NCI-H1436 treated with DMSO at 0.1 percent for 48 hours (cell line): ENCODE measurements at places on chromosomes 2 and 18.

DNA sequence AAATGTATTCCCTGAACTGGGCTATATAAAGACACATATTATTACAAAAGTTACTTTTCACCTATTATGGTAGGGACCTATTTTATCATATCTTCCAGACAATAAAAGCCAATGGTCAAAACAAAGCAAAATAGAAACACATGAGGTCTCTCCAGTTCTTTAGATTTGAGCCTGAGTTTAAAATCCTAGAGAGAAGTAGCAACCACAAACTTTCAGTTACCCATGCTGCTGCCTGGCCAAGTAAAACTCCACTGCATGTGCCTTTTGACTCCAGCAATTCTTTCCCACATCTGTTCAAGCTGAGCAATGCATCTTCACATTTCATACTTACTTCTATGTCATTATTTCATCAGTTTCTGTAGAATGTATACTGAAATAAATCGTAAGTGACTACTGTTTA is 405.3 kb downstream of the STK39 start:
- DNase-seq = no peak

GRCh38 chr2:98382739-98383138 is 36.5 kb downstream of the CNGA3 start:
- no peak for DNase-seq

- DNase-seq = no peak
Measured at GRCh38 chr2:72095364-72095763, 52.3 kb downstream of the CYP26B1 start.

- DNase-seq = no peak
Measured at GRCh38 chr2:51151490-51152140, 119.7 kb upstream of the NRXN1 start.

DNA sequence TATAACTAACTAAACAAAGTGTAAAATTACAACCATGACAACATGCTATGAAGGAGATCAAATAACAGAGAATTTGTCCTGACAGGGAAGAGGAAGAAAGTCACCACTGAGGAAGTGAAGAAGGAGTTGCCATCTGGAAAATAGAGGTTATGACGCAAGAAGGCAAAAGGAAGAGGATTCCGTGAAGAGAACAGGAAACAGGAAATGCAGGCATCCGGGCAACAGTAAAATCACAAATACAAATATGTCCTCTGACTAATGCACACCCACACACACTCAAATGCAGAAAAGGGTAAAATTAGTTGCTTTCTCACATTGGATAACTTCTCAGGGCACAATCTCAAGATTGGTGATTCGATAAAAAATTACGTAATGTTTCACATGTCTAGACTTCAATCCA is 278.4 kb downstream of the TMX3 start:
- no peak for DNase-seq

DNA sequence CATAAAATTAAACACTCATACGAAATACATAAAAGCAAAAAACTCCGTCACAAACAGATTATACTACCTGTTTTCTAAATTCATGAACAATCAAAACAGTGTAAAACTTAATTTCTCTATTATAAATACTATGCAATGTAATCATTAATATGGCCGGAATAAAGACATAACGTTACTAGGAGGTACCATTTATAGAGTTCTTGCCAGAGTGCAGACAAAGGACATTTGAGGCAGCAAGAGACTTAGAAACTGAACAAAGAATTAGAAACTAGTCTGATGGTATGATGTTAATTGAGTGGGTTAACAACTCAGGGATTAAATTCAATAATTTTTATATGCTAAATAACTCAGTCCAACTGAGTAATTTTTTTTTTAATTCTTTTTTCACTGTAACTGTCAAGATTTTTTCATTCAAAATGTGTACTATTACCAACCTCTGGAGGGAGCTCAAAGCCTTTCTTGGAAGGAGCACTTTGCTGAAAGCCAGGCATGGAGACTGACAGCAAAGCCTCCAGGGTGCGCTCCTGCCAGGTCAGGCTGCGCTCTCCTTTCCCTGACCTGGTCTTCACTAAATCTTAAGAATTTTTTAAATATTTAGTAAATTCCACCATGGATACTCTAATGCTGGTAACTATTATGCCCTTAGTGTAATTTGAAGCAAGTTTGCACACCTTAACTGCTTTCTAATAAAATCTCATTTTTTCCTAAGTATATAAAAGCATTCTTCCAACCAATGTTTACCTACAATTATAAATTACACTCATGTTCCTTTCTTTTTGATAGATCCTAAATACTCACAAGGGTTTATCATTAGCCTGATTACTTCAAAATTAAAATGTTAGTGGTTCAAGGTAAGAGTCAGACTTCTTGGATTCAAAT is 34.1 kb downstream of the WDR35 start:
- DNase-seq = no peak

DNA sequence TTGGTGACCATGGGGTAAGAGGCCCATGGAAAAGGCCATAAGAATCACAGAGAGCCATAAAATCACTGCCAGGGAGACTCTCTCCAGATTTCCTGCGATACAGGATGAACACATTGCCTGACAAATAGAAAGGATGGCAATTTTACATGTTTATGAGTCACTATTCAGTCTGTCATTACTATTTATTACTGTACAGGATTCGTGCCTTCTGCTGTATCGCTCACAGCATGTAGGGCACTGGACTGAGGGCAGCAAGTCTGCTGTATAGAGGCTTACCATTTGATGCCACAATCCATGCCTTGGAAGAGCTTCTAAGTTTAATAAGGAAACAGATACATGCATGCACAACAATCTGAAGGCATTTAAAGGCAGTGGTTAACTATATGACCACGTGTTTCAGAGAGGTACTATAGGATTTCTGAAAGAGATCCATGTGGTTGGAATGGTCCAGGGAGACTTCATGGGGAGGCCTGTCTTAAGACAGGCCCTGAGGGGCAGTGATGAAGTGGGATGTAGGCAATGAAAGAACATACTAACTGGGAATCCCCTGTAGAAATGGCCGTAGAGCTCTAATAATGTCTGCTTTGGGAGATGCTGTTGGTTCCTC is 702.4 kb upstream of the RAB6C start:
- DNase-seq = no peak

DNA sequence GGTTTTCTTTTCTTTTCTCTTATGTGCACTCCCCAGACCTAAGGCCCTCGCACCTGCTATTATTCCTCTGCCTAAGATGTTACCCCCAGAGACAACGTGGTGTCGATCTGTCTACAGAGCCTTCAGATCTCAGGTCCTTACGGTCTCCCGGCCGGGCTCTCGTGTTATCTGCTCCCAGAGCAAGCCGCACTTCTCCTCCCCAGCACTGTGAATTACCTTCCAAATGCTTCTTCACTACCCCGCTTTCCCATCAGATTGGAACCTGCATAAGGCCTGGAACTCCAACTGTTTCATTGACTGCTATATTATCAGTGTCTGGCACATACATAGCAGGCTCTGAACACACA is 71.2 kb upstream of the ODC1 start:
- DNase-seq = no peak

GRCh38 chr2:190564838-190565237 is 30.3 kb upstream of the NEMP2 start:
- no peak for DNase-seq

DNA sequence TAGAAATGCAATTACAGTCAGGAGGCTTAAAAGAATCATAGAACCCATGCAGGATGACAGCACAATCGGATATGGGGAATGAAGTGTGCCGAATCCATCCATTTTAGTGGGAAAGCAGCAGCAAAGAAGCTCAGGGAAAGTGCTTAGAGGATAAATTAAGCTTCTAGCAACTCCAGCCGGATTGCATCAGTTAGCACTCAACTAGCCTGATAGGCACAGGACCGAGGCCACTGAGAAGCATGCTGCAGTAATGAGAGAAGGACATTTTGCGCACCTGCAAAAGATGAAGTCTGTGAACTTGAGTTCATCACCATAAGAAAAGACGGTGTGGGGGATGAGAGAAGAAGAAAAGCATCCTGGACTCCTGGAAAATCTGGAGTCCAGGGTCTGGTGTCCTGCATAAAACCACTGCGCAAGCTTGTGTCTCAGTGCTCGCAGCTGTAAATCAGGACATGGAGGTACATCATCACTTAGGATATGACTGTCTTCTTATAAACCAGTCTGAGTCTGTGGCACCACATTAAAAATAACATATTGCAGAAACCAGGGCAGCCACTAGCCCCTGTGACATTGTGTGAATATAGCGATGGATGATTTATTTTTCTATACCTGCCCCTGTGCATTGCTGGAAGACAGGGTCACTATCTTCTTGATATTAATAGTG is 665.5 kb upstream of the SOX11 start:
- DNase-seq = no peak

DNA sequence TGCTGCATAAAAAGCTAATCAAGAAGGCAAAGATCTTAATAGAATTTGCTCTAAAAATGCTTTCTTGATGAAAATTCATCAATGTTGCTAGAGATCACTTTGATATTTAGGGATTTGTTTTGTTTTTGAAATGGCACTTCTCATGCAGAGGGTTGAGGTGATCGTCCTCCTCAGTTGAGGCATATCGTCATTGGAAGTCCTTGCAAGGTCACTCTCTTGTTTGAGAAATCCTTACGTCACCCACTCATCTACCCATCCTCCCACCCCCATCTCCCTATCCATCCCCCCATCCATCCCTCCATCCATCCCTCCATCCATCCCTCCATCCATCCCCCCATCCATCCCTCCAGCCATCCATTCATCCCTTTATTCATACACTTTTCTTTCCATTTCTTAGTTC is 133.7 kb downstream of the THNSL2 start:
- no peak for DNase-seq

DNA sequence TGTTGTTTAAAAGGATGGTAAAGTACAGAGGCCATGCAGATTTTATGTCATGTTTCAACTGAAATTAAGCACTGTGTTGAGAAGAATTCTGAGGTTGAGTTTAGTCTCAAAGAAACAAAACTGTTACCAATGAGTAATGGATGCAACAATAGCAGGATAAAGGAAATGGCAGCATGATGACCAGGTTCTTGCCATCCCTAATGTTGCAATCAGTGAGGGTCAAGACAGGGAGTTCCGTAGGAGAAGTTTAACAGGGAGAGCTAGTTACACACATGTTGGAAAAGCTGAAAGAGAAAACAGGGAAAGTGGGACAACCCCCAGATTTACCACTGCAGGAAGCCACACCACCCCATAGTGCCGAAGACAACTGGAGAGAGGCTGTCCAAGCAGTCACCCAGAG is 343.8 kb upstream of the EPHA4 start:
- DNase-seq = no peak

- DNase-seq = no peak
Measured at GRCh38 chr2:189648846-189649509, 12.3 kb upstream of the ASNSD1 start.

DNA sequence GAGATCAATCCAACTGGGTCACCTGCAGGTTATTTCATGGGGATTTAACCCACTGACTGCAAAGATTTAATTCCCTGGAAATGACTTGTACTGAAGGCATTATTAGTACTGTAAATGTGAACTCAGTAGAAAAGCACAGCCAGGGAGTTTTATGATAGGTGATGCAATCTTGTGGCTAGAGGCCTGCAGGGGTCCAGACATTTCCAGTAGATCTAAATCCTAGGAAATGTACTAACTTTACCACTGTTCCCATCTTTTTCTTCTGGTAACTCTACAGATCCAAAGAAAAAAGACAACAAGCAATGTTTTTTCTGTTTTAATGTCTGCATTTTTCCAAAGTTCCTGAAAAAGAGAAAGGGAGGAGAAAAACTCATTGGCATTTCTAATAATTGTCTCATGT is 500.1 kb downstream of the ARHGAP15 start:
- no peak for DNase-seq

DNA sequence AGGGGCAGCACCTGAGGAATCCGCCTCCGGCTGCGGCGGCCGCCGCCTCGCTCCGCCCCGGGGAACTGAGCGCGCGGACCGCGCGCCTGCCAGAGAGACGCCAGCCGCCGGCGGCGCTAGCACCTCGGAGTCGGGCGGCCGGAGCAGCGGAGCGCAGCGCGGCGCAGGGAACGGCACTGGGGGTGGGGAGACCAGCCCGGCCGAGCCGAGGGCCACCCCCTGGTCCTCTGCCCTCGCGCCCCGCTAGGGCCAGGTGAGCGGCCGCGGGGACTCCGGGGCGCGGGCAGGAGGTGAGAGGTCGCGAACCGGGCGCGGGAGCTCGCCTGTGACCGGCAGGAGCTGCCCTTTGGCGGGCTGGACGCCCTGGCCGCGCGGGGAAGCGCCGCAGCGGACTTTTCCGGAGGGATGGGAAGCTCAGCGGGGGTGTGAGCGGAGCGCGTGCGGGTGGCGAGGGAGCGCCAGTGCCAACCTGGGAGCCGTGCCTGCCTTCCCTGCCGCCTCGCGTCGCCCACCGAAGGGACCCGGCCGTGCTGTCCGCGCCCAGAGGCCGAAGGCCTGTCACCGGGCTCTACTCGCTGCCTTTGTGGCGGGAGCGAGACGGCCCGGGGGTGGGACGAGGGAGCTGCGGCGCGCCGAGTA is at the start of gene GREB1L:
Gene GREB1L (plus strand): TSS at position 92 of the 639 bp plus-strand sequence. CDS start 141,287 bp downstream, outside the sequence.
- no peak for DNase-seq

DNA sequence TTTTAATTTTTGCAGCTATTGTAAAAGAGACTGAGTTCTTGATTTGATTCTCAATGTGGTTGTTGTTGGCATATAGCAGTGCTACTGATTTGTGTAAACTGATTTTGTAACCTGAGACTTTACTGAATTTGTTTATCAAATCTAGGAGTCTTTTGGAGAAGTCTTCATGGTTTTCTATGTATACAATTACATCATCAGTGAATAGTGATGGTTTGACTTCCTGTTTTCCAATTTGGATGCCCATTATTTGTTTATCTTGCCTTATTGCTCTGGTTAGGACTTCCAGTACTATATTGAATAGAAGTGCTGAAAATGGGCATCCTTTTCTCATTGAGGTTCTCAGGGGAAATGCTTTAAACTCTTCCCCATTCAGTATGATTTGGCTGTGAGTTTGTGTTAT is 99.7 kb downstream of the GULP1 start:
- no peak for DNase-seq

GRCh38 chr2:148917431-148917830 is 42.4 kb downstream of the KIF5C start:
- DNase-seq = no peak

- DNase-seq = no peak
Measured at GRCh38 chr2:54456612-54457322, 640 bp downstream of the SPTBN1 start.

DNA sequence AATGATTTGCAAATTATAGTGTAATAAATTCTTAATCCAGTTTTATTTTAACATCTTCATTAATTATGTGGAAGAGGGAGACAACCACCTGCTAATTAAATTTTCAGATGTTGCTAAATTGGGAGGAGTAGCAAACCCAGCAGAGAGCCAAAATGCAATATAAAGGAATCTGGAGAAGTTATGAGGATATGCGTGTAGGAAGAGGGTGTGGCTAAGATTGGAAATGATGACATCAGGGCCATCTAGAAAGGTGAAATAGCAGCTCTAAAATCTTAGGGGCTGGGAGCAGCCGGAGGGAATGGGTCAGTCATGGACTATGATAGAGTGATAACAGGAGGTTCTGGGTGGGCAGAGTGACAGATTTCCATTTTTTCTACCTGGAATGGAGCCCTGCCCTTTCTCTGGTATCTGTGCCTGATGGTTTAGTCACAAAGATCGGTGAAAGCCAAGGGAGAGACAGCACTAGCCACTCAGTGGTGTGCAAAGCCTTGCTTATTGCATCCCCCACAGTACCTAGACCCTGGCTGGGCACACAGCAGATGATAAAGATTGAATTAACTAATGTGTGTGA is 379.2 kb upstream of the CELF4 start:
- no peak for DNase-seq
